ENCODE measurements at places on chromosomes 7 and 10.

GRCh38 chr7:42103456-42103855, 133.6 kb downstream of the GLI3 start:
- no peak for DNase-seq

GRCh38 chr10:117477961-117478670, 64.4 kb upstream of the EMX2 start:
- no peak for DNase-seq

DNA sequence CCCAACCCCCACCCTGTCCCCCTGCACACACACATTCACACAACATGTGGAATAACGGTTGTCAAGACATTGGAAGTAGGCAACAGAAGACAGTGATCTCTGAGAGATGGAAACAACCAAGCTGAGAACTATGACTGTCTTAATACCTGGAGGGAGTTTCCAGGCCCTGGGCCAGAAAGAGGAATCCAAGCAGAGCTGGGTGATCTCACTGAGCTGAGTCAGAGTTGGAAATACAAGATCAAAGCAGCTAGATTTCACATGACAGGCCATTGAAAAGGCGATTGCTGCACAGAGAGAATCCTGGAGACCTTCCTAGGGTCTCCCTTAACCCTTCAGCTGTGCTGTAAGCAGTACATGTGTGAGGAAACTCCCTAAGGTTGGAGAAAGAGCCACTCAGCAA, 165.8 kb upstream of the PRSS1 start:
- peak; percentile 36 for DNase-seq

GRCh38 chr7:9026121-9026520, 592.7 kb downstream of the NXPH1 start:
- no peak for DNase-seq

GRCh38 chr10:25867321-25867720, 66.7 kb upstream of the MYO3A start:
- no peak for DNase-seq

GRCh38 chr7:157970744-157971143, 616.9 kb downstream of the PTPRN2 start:
- DNase-seq = no peak

DNA sequence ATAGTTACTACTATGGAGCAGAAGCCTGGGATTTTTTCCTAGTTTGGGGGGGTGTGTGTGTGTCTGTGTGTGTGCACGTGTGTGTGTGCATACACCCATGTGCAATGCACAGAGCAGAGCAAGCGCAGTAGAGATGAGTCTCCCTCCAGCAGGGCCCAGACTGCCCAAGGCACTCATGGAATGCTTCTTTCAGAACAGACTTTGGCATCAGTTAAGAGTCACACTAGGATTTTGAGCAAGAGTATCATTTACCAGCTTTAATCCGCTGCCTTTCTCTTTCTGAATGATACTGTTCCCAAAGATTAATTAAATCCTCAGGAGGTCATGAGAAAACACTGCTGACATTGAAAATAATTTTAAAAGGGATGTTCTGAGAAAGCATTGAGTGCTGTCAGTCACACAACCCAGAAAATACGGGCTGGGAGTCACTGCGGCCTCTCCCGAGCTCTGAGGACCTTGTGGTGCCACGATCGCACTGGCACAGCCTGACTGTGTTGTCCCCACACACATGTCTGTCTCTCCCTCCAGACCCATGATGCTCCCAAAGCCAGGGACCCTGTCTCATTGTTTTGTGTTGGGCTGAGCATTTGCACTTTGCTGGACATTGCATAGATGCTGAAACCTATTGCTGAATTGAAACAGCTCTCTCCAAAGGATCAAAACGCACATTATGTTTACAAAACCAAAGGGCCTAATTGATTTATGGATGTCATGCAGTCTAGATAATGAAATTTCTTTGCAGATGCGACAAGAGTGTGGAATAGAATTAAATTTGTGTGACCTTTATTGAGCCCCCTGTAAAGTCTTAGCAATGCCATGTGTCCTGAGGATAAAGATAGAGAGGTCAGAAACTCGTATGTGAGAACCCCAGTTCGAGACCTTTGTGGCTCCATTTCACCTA, 54.7 kb upstream of the FIGNL1 start:
- no peak for DNase-seq

DNA sequence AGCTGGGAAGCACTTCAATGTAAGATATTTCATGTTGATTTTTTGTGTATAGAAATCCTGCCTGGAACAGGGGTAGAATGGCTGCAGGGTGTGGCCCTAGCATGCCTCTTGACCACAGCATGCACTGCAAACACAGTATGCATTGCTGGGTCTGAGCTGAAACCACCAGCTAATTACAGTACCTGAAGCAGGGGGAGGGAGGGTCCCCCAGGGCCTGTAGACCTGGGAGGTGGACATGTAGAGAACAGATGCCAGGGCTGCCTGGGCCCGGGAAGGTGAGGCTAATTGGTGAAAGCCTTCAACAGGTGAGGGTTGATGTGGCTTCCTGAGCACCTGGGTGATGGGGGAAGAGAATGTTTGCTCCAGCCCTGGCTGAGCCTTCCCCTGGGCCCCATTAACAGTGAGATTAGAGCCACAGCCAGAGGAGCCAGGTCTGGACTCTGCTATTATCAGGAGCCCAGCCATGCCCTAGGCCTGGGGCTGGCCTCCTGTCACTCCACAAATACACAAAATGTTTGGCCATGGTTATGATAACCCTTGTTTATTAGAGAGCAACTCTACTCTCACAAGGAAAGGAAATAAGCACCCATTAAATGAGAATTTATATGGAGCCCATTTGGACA, 83.3 kb downstream of the PLXNA4 start:
- no peak for DNase-seq

DNA sequence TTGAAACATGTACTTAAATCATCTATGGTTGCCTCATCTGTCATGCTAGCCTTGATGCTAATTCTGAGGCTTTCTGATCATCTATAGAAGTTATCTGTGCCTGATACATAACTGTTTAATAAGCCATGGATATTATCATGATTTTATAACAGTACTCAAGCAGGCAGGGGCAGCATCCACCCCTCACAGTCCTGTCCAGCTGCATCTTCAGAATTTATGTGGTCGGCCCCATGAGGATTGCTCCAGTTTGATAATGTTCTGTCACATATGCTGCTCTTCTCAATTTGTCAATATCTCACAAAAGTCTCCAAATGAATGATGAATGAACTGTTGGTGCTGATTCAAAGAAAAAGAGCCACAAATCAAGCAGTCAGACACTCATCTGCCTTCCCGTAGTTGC, 335.1 kb upstream of the POM121L12 start:
- no peak for DNase-seq

DNA sequence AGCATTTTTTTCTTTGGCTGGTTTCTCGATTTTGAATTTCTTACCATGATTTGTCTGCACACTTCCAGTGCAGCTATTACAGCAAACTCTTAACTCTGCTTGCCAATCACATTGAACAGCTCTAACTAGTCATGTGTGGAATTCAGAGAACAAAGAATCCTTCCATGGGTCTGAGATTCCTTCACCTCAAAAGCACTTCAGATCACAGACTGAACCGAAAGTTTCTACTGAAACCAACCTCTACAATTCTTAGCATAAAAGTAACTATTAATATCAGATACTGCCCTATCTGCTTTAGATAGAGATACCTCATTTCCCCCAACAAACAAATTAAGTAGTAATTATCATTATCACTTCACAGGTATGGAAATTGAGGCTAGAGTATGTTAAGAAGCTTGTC, 56.5 kb upstream of the SP4 start:
- no peak for DNase-seq

DNA sequence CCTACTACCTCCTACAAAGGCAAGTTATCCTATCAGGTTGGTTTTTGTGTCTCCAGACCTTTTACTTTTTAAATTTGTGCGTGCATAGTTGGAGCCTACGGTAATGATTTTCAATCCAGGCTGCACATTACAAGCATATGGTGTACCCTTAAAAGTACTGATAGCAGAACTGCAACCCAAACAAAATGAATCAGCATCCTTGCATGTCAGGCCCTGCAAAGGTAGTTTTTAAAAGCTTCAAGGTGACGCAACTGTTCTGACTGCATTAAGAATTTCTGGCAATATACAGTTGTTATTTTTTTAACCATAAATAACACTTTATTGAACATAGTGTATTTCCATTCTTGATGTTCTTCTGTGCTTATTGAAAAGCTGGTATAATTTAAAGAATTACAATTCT, 28.9 kb downstream of the GNAT3 start:
- DNase-seq = no peak

- DNase-seq = peak; percentile 37
Observed at GRCh38 chr7:69599286-69599954, 1.1 kb downstream of the AUTS2 start.

DNA sequence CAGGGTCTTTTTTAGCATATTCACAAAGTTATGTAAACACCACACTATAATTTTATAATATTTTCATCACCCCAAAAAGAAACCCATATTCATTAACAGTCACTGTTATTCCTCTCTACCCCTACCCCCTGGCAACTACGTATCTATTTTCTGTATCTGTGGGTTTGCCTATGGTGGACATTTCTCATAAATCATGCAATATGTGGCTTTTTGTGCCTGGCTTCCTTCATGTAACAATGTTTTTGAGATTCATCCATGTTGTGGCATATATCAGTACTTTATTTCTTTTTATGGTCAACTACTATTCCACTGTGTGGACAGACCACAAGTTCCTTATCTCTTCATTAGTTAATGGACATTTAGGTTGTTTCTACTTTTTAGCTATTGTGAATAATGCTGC, 59.1 kb upstream of the PAPSS2 start:
- DNase-seq = no peak

DNA sequence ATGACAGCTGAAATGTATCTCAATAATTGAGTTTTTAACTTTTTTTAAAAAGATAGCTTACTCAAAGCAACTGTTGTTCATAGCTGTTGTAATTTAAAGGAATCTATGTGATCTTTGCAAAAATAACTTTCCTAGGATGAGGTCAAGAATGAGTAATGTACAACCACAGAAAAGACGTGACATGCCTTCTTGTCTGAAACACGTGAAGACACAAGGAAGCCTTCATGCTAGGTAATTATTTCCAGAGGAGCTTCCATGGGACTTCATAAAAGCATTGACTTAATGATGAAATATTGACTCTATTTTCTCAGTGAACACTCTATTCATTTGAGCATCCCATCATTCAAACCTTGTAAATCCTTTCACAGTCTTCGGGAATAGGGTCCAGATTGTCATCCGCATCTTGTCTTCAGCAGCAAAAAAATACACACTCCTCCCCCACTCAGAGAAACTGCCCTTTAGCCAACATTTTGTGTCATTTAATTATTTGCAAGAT, 528.0 kb downstream of the NRG3 start:
- no peak for DNase-seq

GRCh38 chr10:107971411-107971810, 806.9 kb upstream of the SORCS1 start:
- DNase-seq = no peak

DNA sequence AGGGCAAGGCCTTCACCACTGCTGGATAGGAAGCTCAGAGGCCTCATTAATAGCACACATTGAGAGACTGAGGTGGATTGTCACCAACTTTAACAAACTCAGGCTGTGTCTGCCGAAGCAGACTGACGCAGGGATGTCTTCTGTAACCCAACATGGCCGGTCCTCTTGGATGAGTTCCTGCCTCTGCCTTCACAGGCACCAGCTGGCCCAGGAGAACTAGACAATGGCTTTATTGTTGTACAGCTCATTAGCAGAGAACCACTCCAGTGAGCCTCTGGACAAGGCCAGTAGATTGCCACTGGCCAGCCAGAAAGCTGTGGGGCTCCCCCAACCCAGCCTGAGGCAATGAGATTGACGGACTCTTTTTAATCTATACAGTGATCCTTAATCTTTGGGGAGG, 9.4 kb downstream of the NODAL start:
- DNase-seq = no peak

- DNase-seq = no peak
Observed at GRCh38 chr10:132591166-132591971, 53.8 kb downstream of the INPP5A start.

- DNase-seq = no peak
Observed at GRCh38 chr7:503575-504111, 16.0 kb downstream of the PDGFA start.

GRCh38 chr7:102404005-102404861, 8.1 kb downstream of the PRKRIP1 start:
- peak; percentile 50 for DNase-seq

- no peak for DNase-seq
Observed at GRCh38 chr10:4074545-4075407, 289.8 kb upstream of the KLF6 start.

All from activated T-cell treated with anti-CD3 and anti-CD28 coated beads, Interleukin-2, amount 50 U/mL, for 24 hours (primary cell).